ENCODE measurements at places on chromosomes 2 and 18.
A peak's percentile ranks its signal among the peaks of the same experiment; 100 is the strongest.

GRCh38 chr18:52499644-52500043, 159.6 kb downstream of the DCC start:
- DNase-seq: peak; percentile 70

GRCh38 chr2:223723954-223724411, 113.4 kb downstream of the AP1S3 start:
- peak; percentile 50 for DNase-seq

DNA sequence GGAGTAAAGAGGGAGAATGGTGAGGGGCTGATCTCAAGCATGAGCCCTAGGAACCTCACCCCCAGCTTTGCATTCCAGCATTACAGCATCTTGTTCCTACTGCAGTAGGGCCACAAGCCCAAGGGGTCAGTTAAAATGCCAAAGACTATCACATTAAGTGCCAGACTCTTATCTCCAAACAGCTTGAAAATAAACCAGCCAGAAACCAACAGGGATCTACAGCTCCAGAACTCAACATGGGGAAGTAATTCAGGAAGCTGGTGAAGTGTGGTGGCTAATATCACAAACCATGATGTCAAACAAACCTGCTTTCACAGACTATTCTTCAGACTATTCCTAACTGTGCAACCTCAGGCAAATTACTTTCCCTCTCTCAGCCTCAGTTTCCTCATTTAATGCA, 278.3 kb downstream of the TNS1 start:
- no peak for DNase-seq

DNA sequence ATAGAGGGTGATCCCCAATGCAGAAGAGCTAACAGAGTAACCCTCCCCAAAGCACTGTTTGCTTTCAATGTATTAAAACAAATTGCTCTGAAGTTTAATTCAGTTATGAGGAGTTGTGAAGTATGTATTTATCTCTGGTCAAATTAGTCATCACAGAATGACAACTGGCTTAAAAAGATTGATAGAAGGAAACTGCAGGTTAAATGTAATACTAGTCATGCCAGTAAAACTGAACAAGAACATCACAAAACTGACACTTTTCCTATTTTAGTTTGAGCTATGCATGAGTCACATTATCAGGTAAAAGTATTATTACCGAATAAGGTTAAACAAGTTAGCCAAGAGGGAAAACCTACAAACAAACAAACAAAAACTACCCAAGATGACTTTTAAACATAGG, 99.0 kb upstream of the ACVR1C start:
- no peak for DNase-seq

GRCh38 chr18:4181882-4182568, 273.1 kb downstream of the DLGAP1 start:
- DNase-seq: no peak

DNA sequence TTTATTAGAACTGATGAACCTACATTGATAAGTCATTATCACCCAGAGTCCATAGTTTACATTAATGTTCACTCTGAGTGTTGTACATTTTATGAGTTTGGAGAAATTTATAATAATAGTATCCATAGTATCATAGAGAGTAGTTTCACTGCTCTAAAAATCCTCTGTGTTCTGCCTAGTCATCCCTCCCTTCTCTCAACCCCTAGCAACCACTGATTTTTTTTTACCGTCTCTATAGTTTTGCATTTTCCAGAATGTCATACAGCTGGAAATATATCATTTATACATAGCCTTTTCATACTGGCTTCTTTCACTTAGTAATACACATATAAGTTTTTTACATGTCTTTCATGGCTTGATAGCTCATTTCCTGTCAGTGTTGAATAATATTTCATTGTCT, 231.1 kb downstream of the RAD51AP2 start:
- no peak for DNase-seq

GRCh38 chr2:71226096-71226964, 573 bp downstream of the PAIP2B start:
- DNase-seq: peak; percentile 70

DNA sequence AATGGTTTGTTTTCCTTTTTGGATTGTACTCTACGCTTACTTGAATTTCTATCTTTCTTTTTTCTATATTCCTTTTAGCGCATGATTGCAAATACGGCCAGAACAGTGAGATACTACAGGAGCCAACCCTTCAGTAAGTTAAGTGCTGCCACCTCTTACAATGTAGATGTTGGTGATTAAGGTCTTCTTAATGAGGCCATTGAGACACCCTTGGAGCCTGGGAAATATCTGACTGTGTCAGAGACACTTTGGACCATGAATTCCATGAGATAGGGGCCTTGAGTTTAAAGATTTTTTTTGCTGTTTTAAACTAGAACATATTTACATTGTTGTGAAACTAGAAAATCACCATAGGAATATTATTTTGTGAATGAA, 27.1 kb upstream of the MAP3K20 start:
- DNase-seq: no peak

DNA sequence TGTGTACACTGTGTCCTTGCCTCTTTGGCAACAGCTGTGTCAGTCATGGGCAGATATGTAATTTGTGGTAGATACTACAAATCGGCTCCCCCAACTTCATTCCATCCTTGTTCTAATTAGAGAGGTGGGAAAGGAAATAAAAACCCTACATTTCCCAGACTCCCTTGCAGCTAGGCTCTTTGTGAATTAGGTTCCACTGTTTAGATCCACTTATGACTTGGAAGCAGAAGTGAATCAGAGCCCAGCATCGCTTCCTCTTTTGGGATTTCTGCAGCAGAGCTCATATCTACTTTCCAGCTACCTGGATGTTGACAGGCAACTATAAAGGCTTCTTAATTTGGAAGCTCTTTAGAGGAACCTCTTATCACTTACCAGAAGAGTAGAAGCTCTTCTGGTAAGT, 34.1 kb upstream of the NARS1 start:
- no peak for DNase-seq

- no peak for DNase-seq
Observed at GRCh38 chr2:100601661-100602060, 38.9 kb downstream of the PDCL3 start.

GRCh38 chr2:129977986-129978385, 1.5 kb upstream of the RAB6C start:
- no peak for DNase-seq

GRCh38 chr2:113068706-113069485, 1.1 kb downstream of the IL1F10 start:
- peak; percentile 11 for DNase-seq

GRCh38 chr2:19576411-19576810, 218.0 kb upstream of the OSR1 start:
- DNase-seq: no peak

DNA sequence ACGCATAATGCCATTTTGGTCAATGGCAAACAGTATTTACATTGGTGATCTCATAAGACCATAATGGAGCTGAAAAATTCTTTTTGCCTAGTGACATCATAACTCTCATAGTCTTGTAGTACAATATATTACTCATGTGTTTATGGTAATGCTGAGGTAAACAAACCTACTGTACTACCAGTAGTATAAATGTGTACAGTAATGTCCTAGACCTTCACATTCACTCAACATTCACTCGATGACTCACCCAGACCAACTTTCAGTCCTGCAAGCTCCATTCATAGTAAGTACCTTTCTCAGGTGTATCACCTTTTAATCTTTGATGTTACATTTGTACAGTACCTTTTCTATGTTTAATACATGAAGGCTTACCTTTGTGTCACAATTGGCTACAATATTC, 558.2 kb upstream of the PIK3C3 start:
- DNase-seq: no peak

DNA sequence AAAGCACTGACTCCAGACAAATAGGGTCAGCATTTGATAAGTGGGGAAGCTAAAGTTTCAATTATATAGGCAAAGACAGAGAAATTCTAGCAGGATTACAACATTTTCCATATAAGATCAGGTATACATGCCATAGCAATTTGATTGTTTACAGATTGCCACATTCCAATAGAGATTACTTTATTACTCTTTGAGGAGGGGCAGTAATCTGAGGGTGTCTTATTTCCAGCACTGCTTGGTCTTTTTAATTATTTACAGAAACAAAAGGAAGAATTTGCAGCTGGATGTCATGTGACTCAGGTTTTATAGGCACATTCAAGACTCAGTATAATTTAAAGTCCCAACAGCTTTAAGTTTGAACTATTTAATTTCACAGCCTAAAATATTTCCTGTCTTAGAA, 42.5 kb upstream of the GPR39 start:
- DNase-seq: no peak

DNA sequence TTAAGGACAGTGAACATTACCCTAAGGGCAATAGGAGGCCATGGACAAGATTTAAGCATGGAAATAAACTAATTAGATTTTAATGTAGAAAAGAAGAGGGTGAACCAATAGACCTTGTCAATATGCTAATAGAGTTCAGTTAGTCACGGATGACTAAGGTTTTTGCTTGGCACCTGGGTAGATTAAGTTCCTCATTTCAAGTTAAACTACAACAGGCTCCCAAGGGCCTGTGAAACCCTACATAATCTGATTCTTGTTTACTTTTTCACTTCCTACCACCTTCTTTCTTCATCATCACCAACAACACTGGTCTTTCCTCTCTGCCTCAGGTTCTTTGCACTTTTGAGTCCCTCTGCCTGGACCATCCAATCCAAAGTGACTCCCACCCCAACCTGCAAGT, 14.8 kb downstream of the SP110 start:
- DNase-seq: no peak

GRCh38 chr18:1014509-1014908, 109.8 kb downstream of the ADCYAP1 start:
- no peak for DNase-seq

GRCh38 chr2:28633204-28633603, 118.4 kb upstream of the PPP1CB start:
- peak; percentile 38 for DNase-seq

GRCh38 chr2:73920577-73921545, 5.8 kb upstream of the DGUOK start:
- peak; percentile 67 for DNase-seq

GRCh38 chr2:43174368-43174916, 52.0 kb downstream of the ZFP36L2 start:
- no peak for DNase-seq

DNA sequence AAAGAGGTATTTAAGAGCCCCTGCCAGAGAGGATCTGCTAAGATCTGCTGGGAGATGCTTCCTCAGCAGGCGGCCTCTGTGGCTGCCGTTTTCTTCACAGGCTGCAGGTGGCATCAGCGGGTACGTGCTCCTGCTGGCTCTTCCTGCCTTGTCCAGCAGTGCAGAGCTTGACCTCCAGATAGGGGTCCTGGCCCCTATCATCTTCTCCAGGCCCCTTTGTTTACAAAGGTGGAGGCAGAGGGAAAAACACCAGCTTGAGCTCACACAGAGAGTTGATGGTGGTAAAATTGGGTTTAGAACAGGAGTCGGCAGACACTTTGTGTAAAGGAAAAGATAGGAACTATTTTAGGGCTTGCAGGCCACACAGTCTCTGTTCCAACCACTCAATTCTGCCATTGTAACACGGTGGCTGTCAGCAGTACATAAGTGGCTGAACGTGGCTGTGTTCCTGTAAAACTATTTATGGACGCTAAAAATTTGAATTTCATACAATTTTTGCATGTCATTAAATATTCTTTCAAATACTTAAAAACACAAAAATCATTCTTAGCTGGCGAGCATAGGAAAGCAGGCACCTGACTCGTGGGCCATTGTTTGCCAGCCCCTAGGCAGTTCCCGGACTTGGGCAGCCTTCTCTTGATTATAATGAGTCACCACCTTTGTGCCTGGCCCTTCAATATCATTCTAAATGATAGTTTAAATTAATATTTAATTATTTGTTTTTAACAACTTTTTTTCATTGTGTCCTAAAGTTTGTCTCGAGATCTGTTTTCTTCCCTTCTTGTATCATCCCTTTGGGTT, 98.2 kb upstream of the B3GNT7 start:
- peak; percentile 54 for DNase-seq

DNA sequence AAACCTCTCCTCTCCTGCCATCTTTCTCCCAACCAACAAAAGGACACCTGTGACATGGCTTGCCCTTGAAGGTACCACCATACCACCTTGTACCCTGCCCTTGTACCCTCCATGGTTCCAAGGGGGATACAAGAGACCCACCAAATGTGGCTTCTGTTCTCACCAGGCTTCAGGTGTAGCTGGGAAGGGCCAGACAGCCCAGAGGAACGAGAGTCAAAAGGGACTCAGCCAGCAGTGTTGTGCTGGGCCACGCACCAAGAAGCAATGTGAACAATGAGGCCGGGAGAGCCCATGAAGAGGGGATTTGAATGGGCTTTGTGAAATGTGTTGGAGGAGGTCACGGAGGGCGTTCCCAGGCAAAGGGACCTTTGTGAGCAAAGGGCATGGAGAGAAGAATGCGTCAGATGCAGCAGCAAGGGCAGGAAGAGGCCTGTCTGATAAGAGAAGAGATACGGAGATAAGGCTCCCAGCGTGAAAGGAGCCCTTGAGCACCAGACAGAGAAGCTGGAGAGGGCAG, 48.6 kb downstream of the PLB1 start:
- DNase-seq: peak; percentile 74

- DNase-seq: no peak
Observed at GRCh38 chr18:50848061-50848551, 28.3 kb upstream of the MRO start.

- DNase-seq: no peak
Observed at GRCh38 chr2:28564346-28564745, 68.5 kb downstream of the PLB1 start.

DNA sequence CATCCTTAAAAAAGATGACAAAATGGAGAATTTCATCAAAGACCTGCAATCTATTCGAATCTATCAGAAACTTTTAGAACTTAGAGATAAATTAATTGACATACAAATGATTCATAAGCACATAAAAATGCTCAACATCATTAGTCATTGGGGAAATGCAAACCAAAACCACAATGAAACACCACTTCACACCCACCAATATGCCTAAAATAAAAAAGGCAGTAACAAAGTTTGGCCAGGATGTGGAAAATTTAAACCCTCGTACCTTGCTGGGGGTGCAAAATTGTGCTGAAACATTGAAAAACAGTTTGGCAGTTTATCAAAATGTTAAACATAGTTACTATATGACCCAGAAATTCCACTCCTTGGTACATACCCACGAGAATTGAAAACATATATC, 11.5 kb upstream of the EIF2AK3 start:
- no peak for DNase-seq

GRCh38 chr2:72745679-72746368, 80.0 kb downstream of the EXOC6B start:
- DNase-seq: peak; percentile 66

- DNase-seq: no peak
Observed at GRCh38 chr18:55856229-55856628, 268.2 kb upstream of the TCF4 start.

DNA sequence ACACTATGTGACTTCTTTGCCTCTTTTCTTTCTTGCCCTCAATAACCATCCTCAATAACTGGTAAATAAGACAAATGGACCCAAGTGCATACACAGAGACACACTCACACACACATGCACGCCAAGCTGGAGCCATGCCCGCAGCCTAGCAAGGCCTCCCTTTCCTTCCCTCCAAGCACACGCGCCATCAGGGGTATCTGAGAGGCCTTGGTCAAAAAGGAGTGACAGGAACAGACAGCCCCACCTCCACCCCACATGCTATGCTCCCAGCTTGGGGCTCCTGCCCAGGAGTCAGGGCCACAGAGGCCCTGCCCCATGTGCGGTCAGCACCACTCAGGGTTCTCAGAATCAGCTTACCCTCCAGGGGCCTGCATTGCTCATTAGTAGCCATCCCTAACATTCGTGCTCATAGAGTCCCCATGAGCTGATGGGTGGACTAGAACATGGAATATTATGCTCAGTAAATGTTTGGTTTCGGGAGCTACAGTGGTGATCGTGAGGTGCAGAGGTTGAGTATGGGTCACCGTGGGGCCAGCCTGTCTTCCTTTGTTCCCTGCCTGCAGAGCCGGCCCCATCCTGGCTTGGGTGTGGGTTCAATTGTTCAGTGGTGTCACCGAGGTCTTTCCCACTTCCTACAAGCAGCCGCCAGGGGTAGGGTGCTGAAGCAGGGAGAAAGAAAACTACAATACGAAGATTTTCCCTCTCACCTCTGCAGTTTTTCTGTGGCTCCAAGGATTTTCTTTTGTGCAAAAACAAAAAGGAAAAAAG, 158.2 kb upstream of the RAB12 start:
- DNase-seq: no peak

Data from NCI-H146 (cell line).